ENCODE measurements at places on chromosomes 4 and X.
A peak's percentile ranks its signal among the peaks of the same experiment; 100 is the strongest.

GRCh38 chr4:2281575-2282343 lies 19.9 kb upstream of the MXD4 start:
- no peak for DNase-seq

DNA sequence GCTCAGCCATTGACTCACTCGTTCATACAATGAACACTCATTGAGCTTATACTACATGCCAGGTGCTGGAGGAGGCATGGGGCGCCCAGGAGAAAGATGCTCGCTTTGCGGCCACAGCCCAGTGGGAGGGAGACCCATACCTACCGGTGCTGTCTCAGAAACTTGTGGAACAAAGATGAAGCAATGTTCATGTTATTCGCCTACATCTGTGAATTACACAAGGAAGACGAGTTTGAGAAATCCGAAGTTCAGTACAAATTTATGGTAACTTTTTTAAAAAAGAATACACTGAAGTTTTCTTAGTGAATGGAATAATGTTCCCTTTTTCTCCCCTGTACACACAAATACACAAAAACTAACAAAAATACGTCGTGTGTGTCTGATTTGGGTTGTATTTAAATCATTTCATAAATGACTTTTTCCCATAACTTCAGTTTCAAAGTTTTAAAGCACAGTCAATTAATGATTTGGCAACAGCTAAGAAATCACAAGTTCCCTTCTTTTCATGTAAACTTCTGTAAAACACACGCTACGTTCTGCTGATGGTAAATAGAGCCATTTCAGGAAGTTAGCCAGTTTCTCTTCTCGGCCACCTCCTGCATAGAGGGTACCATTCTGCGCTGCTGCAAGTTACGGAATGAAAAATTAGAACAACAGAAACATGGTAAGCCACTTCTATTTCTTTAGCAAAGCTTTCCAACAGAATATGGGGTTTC lies at the start of gene TLR8:
Gene TLR8 (plus strand): TSS at position 575 of the 716 bp plus-strand sequence. CDS start 87 bp downstream, at position 662.
- no peak for DNase-seq

DNA sequence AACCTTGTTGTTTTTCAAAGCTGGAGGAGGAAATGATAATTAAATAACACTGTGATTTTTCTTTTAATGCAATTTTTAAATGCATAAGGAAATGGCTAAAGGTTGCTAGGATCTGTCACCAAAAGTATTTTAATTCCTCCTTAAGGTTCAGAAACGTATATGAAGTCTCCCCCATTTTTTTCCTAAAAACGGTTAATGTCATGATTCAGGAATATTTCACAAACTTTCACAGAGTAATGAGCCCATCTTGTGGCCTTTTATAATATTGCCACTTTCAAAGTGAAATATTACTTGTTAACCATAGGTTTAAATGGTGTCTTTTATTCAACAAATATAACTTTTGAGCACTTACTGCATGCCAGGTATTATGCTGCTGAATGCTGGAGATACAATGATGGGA lies 99.5 kb upstream of the USP38 start:
- DNase-seq, result no peak

DNA sequence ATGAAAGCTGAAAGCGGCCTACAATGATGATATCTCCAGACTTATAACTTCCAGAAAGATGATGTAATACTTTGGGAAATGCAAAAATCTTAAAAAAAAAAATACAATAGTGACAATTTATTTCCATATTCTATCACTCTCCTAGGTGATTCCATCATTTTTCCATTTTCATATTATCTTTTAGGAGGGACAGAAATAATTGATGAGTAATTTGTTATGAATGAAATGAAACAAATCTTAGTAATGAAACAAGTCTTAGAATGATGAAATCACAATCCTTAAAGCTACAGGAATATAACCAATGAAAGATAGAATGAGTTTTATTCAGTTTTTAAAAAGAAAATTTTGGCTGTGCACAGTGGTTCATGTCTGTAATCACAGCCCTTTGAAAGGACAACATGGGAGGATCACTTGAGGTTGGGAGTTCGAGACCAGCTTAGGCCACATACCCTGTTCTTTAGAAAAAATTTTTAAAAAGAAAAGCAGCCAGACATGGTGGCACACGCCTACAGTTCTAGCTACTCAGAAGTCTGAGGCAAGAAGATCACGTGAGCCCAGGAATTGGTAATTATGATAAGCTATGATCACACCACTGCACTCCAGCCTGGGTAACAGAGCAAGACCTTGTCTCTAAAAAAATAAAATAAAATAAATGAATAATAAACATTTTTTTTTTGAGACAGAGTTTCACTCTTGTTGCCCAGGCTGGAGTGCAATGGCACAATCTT lies 21.7 kb downstream of the CLOCK start:
- DNase-seq, result no peak

GRCh38 chr4:83438719-83439118 lies 16.9 kb downstream of the HELQ start:
- DNase-seq, result no peak

- DNase-seq, result peak; percentile 8
Observed at GRCh38 chr4:183129675-183130074, 30.6 kb downstream of the WWC2 start.

- no peak for DNase-seq
Observed at GRCh38 chr4:185743722-185744487, 68.1 kb downstream of the SORBS2 start.

DNA sequence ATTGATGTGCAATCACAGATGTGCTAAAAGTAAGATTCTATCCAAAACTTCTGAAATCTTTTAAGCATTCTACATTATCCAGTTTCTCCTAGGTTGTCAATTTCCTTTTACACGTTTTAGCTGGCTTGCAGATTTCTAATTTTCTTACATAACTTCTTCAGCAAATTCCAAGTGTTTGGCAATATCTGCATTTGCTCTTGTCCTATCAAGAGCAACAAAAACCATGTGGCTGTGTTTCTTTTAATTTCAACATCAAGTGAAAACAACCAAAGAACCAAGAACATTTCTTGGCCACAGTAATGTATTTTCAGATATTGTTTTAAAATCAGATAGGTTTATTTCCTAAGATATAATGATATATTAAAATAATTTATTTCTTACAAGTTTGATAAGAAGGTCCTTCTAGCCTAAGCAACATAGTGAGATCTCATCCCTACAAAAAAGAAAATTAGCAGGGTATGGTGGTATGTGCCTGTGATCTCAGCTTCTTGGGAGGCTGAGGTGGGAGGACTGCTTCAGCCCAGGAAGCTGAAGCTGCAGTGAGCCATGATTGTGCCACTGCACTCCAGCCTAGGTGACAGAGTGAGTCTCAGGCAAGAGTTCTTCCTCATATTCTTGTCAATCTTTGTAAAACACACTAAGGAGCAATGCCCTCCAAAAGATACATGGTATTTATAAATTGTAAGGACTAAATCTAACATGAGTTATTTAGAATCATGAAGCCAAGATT lies 131.4 kb upstream of the NAP1L5 start:
- no peak for DNase-seq

All from SK-N-DZ (cell line).